Ecto neural progenitor cell (in vitro differentiated cells): ENCODE measurements at places on chromosomes 7 and 10.
A peak's percentile ranks its signal among the peaks of the same experiment; 100 is the strongest.

DNA sequence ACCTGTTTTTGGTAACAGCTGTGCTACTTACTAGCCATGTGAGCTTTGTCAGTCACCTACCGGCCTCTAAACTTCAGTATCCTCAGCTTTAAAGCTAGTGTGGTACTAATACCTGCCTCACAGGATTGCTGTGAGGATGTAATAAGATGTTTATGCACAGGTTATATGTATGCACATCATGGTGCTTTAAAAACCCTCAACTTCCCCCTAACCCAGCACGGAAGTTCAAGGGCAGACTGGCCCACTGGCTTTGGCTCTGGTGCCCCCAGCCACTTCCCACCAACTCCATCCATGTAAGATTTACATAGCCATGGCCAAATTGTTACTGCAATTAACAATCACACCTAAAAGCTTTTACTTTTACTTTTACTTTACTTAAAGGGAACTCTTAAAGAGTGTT is 676.0 kb upstream of the GALNT17 start:
- DNase-seq = no peak

DNA sequence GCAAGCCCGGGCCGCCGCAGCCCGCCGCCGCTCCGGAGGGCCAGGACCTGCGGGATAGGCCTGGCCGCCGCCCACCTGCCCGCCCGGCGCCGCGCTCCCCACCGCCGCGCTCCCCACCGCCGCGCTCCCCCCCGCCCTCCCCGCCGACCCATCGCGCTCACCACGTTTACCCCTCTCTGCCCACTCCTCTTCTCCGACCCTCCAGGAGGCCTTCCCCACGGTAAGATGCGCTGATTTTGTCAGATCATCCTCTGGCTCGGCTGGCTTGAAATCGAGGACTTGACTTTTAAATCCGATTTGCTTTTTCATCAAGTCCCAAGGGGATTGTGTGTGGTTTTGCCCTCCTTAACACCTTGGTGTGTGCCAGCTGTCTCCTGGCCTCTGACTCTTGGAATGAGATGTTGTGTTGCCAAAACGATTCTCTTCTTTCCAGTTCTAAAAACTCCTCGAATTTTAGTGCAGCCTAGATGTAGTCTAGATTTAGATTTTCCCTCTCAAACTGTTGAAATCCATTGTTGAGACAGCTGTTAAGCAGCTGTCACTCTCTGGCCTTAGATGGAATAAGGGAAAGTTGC is 738 bp downstream of the POM121 start:
- DNase-seq = no peak

- DNase-seq = no peak
These were observed 27.6 kb downstream of the GCC1 start for GRCh38 chr7:127557803-127558202.

GRCh38 chr10:66466622-66467021 is 459.2 kb upstream of the LRRTM3 start:
- no peak for DNase-seq

DNA sequence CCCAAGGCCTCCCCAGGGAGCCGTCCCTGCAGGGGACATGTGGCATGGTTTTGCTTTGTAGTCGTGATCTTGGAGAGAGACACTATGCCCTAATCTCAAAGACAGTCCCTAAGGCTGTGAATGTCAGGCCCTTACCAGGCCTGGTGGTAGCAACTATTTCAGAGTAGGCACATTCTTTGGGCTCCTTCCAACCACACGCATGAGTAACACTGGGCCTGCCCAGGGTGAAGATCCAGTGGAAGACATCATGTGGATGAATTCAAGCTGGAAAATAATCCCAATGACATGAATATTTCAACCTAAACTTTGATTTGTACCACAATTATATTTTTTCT is 39.5 kb upstream of the INSIG1 start:
- DNase-seq = no peak

DNA sequence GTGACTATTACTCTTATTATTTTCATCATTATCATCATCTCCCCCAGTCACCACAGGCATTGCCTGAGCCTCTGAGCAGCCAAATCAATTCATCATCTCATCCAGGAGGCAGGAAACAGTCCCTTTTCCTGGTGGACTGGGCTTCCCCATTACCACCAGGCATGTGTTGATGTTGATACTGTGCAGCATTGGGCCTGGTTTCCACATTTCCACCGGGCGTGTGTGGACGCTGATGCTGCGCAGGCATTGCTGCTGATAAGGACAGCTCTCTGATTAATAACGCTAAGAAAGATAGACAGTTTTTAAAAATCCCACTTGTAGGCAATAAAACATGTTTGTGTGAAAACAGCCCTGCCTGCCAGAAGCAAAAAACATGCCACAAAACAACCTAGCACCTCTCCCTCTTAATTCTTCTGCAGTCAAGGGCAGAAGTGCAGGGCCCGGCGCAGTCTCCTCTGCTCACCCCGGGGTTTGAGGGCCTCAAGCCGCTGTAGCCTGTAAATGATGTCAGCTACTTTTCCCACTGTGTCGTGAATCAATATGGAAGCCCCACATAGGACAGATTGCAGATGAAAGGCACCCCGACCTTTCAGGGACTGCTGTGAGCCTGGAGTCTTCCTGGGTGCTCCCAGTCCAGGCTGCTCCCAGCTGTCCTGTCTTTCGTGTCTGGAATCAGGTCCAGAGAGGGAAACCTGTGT is 216.0 kb downstream of the WDR37 start:
- no peak for DNase-seq

GRCh38 chr10:91153508-91153907 is 67.0 kb upstream of the PCGF5 start:
- no peak for DNase-seq

GRCh38 chr10:60185421-60185820 is 204.3 kb downstream of the ANK3 start:
- no peak for DNase-seq

DNA sequence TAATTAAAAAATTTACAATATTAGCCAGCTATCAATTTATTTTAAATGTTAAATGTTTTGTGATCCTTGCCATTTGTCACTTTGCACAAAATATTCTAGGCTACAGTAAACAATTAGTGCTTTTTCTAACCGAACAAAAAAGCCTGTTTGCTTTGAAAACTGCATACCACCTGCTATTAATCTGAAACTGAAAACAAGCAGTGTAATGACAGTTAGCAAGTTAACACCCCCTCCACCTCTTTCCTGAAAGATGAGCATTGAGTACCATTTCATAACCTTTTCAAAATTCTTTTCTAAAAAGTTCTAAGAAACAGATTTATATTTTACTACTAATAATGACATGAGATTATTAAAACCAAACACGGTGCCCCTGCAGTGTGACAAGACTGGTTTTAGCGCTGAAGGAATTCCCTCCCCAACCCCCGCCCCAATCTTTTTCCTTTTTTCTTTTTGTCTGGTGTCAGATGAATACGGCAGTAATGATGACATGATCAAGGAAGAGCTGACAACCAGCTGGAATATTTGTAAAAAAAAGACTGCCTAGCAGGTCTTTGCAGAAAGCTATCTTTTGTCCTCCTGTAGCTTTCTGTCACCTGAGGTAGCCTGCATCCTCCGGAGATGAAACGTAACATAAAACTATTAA is 175.6 kb downstream of the CHCHD3 start:
- DNase-seq = no peak

- no peak for DNase-seq
These were observed 2.6 kb downstream of the PRPF18 start for GRCh38 chr10:13589316-13589715.

GRCh38 chr10:69951658-69952057 is 101.0 kb upstream of the MACROH2A2 start:
- no peak for DNase-seq

DNA sequence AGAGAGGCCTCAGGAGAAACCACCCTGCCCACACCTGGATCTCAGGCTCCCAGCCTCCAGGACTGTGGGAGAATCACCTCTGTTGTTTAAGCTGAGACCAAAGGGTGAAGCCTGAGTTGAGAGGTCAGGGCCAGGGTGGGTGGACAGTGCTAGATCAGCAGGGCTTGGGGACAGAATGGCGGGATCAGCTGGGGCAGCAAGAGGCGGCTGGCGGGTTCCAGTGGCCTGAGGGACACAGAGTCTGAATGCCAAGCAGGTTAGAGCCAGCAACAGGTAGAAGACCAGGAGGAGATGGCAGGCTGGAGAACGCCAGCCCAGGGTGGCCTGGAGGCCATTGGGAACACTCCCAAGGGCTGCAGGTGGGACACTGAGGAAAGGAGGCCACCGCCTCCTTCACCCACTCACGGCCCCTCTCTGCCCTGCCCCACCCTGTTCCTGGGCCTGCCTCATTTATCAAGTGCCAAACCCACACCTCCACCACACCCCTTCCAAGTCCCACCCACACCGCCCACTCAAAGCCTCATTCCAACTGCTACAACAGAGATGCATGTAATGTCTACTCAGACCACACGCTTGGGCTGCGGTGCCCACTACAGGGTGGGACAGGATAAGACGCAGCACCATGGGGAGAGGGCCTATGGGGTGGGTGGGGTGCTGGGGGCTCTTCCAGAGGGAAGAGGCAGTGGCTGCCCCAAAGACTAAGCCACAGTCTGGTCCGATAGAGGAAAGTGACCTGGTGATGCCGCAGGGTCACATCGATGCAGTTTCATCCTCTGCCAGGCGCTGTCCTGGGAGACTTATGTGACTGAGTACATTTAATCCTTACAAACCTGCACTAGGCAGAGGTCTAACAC is 173.9 kb downstream of the TNS3 start:
- DNase-seq = no peak

- DNase-seq = no peak
These were observed 132.2 kb downstream of the PRKG1 start for GRCh38 chr10:51206500-51206899.

GRCh38 chr7:138907201-138907847 is 73.9 kb downstream of the KIAA1549 start:
- no peak for DNase-seq

GRCh38 chr7:99143853-99144672 is at the start of gene SMURF1:
TSS of gene SMURF1 (minus strand) at chr7:99144108. CDS start at chr7:99143780, 328 bp downstream.
- DNase-seq = peak; percentile 82

GRCh38 chr10:88086187-88086960 is 222.9 kb downstream of the PTEN start:
- no peak for DNase-seq

DNA sequence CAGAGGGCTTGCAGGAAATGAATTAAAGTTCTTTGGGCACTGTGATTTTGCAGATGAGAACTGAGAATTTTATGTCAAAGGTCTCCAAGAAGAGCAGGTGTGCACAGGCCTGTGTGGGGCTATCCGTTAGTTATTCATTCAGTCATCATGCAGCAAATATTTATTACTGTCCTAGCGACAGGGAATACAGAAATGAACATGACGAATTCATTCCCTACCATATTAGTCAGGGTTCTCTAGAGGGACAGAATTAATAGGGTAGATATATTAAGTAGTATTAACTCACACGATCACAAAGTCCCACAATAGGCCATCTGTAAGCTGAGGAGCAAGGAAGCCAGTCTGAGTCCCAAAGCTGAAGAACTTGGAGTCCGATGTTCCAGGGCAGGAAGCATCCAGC is 2.9 kb upstream of the MMP21 start:
- DNase-seq = no peak

DNA sequence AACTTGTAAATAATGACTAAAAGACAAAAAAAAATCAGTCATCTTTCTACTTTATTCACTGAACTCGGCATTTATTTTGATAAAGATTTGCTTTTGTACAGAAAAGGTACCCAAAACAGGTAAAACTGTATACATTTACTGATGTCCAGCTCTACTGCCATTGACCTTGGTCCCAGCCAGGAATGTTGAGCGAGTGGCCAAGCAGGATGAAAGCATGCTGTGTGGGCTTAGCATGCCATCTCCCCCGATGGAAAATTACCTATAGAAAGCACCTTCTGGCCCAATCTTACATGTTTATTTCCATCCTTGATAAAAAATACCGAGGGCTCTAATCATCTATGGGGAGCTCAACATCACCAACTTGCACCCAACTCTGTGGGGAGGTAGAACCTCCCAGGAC is 6.8 kb downstream of the PARD3 start:
- no peak for DNase-seq

DNA sequence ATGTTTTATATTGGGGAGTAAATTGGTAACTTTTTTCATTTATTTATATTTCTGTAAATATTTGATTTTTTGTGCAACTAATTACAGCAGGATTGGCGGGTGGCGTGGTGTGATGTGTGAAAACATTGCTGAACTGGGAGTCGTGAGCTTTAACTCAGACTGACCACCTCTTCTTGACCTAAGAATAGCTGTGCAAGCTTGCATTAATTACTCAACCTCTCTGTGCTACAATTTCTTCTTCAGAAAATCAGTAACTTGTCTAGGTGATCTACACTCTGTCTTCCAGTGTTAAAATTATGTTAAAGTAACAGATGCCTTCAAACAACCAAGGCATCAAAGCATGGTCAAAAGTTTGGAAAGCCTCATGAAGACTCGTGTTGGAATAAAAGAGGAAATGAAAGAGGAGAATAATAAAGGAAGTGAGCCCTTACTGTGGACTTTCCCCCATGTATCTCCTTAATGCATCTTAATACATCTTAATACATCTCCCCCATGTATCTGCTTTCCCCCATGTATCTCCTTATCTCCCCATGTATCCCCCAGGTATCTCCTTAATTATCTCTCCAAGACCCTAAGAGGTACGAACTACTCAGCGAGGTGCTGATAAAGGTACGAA is 71.2 kb downstream of the SVIL start:
- DNase-seq = no peak

DNA sequence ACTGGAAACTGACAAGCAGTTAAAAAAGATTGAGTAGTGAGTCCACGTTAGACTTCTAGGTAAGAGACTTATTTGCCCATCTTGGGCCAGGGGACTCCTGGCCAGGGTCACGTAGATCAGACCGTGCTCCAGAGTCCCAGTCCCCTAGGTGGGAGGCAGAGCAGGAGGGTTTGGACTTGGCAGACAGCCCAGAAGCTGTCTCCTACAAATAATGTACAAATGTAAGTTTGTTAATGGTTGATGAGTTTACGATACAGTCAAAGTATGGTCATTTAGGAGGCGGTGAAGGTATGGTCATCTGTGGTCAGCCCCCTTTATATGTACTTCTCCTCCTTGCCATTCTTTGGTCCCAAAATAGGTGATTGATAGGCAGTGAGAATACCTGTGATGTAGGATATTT is 28.2 kb downstream of the INPP5F start:
- DNase-seq = no peak

DNA sequence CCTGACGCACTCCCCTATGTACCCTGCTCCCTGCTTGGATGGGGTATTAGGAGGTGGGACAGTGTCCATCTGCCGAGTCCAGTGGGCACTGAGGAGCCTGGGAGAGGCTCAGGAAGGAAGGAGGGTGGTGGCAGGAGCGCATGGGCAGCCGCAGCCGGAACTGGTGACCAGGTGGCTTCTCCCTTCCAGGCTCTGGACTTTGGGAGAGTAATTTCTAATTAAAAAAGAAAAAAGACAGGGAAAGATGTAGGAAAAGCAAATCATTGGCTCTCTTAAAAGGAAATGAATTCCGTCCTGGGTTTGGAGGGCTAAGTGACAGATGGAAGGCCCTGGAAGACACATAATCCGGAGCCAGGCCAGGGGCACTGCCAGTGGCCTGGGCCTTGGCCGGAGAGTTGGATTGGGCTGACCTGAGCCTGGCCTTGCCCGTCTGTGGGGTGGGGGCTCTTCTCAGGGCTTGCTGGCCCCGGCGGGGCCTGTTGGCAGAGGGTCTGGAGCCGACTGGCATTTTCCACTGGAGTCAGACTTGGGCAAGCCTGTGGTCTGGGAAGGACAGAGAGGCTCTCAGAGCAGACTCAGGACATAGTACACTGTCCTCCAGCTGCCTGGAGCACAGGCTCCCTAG is 63.0 kb downstream of the NEURL1 start:
- DNase-seq = no peak

- no peak for DNase-seq
These were observed 10.2 kb upstream of the UTF1 start for GRCh38 chr10:133219782-133220181.
